ENCODE measurements at places on chromosomes 3 and 15. TPM values are rescaled to one million over a fixed set of nuclear protein-coding genes. Genes with fewer than 3 reads are reported as not detected.

GRCh38 chr3:39286771-39287170 is 6.9 kb upstream of the CX3CR1 start:
- no peak for DNase-seq

- no peak for DNase-seq
Observed at GRCh38 chr15:64697911-64698369, 77.4 kb downstream of the RBPMS2 start.

- DNase-seq = no peak
Observed at GRCh38 chr3:155676252-155676981, 68.5 kb downstream of the PLCH1 start.

- peak; percentile 84 for DNase-seq
Observed at GRCh38 chr3:11719406-11720303, 75.9 kb upstream of the VGLL4 start.

DNA sequence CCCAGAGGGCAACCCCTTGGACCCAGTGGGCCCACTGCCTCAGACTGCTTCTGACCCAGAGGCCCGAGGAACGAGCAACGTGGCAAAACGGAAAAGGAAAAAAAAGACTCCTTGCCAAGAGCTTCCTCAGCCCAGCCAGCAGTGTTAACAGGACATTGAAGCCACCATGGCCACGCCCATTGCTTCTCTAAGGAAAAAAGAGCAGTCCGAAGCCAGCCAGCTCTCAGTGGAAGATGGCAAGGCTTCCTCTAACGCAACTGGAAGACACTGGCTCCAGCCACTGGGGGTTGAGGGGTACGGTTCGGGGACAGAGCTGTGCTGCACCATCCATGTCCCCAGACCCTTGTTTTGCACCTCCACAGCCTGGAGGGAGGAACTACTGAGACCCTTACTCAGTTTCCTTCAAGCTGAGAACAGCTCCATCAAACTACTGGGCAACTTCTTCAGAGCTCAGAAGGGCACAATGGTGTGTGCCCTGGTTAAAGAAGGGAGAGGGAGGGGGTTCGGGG is 10.7 kb downstream of the BMF start:
- peak; percentile 77 for DNase-seq

- DNase-seq = no peak
Observed at GRCh38 chr3:149449182-149449581, 25.3 kb upstream of the TM4SF4 start.

CRELD1 gene
- 36.5 TPM for total RNA-seq

SLC15A2 gene
- total RNA-seq = 2.6 TPM

GPR62 gene
- 0.13 TPM for total RNA-seq

TLR9 gene
- 1.1 TPM for total RNA-seq
